ENCODE measurements at places on chromosomes 7 and 10. TPM values are rescaled to one million over a fixed set of nuclear protein-coding genes. Genes with fewer than 3 reads are reported as not detected.

DNA sequence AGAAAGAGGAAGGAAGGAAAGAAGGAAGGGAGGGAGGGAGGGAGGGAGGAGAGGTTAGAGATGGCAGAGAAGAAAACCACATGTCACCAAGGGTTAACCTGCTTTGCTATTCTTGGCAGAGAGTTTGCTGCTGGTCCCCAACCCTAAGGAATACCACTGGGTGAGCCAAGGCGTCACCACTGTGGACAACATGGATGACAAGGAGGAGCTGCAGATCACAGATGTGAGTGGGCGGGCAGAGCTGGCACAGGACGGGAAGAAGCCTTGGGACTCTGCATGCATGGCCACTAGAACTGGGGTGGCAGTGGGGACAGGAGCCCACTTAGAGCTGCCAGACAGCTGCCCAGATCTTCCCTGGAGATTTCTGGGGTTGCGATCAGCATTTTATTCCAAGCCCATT is 17.2 kb upstream of the MYH16 start:
- DNase-seq = no peak

- DNase-seq = no peak
Measured at GRCh38 chr7:157482517-157483087, 145.8 kb downstream of the DNAJB6 start.

DNA sequence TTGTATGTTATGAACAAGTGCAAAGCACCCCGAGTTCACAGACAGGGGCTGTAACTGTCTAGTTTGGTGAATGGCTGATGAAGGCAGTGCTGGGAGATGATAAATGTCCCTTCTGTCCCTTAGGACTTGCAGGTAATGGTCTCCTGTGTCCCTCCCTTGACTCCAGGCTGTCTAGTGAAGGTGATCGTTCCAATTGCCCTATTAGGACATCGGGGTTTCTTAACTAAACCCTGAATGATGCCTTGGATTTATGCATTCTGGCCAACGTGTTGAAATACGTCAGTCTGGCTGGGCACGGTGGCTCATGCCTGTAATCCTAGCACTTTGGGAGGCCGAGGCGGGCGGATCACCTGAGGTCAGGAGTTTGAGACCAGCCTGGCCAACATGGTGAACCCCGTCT is 69.4 kb downstream of the PFKFB3 start:
- no peak for DNase-seq

GRCh38 chr10:121556918-121557573 is 41.2 kb downstream of the FGFR2 start:
- DNase-seq = no peak

DNA sequence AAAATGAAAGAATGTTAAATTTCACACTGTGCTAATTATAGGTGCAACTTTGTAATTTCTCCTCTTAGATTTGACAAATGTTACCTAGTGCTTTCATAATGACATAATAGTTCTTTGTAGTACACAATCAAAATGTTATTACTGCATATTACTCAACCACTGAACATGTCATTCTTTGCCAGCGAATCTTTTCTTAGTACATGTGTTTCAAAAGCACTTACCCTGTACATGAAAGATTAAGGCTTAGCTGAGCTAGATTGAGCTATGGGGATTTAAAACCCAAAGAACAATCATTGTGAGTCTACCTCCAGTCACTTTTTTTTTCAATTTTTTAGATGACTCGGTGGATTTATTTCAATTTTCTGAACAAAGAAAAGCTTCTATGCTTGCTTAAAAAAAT is 123.5 kb upstream of the FERD3L start:
- no peak for DNase-seq

Gene KIAA1549
- polyA plus RNA-seq = 15.5 TPM

Gene IL2RA
- polyA plus RNA-seq = 0.05 TPM

Gene KMT2C
- 50.1 TPM for polyA plus RNA-seq

All from left kidney (tissue), 8 donors.